Fibroblast of the aortic adventitia (primary cell): ENCODE measurements at places on chromosomes 5 and 9. TPM values are rescaled to one million over a fixed set of nuclear protein-coding genes. Genes with fewer than 3 reads are reported as not detected.

The PLCXD3 gene
- 13.0 and 17.7 TPM in 2 replicates for total RNA-seq

The FCN2 gene
- not detected in 2 replicates for total RNA-seq

The NMUR2 gene
- not detected in 2 replicates for total RNA-seq

The FBP1 gene
- total RNA-seq = not detected in 2 replicates

The DOK3 gene
- total RNA-seq = 0.99 and 1.3 TPM in 2 replicates

The BTNL8 gene
- total RNA-seq = not detected in 2 replicates

The EMB gene
- total RNA-seq = 0.16 and 13.2 TPM in 2 replicates

The PCDHAC1 gene
- total RNA-seq = 0.16 TPM in 1 of 2 replicates, not detected in the other

The LCN9 gene
- total RNA-seq = not detected in 2 replicates

The SAPCD2 gene
- total RNA-seq = 0.41 and 1.5 TPM in 2 replicates

The ZDHHC11B gene
- under 0.01 and 0.74 TPM in 2 replicates for total RNA-seq

The OSMR gene
- total RNA-seq = 57.2 and 96.7 TPM in 2 replicates

The GFPT2 gene
- 54.4 and 69.8 TPM in 2 replicates for total RNA-seq

The WNT8A gene
- not detected in 2 replicates for total RNA-seq

The CCL27 gene
- not detected in 2 replicates for total RNA-seq

The HMCN2 gene
- total RNA-seq = not detected in 2 replicates

The EIF4E1B gene
- total RNA-seq = not detected in 2 replicates

The CHSY3 gene
- total RNA-seq = 2.9 and 17.8 TPM in 2 replicates

The ACSL6 gene
- not detected in 2 replicates for total RNA-seq

The JAK2 gene
- total RNA-seq = 13.2 and 19.2 TPM in 2 replicates

The INSL6 gene
- not detected in 2 replicates for total RNA-seq

The FAM114A2 gene
- total RNA-seq = 34.7 and 39.3 TPM in 2 replicates

The ZNF79 gene
- 10.2 and 21.0 TPM in 2 replicates for total RNA-seq

The NIM1K gene
- 0.65 and 1.9 TPM in 2 replicates for total RNA-seq

The C5orf52 gene
- total RNA-seq = not detected in 2 replicates

The PRSS3 gene
- total RNA-seq = 5.7 and 145 TPM in 2 replicates

The LHX3 gene
- not detected in 2 replicates for total RNA-seq

The IL5 gene
- not detected in 2 replicates for total RNA-seq

The PTCH1 gene
- total RNA-seq = 2.1 and 9.4 TPM in 2 replicates

The CATSPER3 gene
- total RNA-seq = 0.09 TPM in 1 of 2 replicates, not detected in the other

The ST6GALNAC4 gene
- total RNA-seq = 24.4 and 37.1 TPM in 2 replicates

The CARTPT gene
- not detected in 2 replicates for total RNA-seq

The CCNJL gene
- total RNA-seq = 0.27 and 0.82 TPM in 2 replicates

The FGF1 gene
- total RNA-seq = 1.2 and 3.4 TPM in 2 replicates

The SLC36A2 gene
- total RNA-seq = not detected in 2 replicates

The MED10 gene
- 17.5 and 26.7 TPM in 2 replicates for total RNA-seq

The PCDHA13 gene
- 0.08 TPM in 1 of 2 replicates, not detected in the other for total RNA-seq

The C5orf24 gene
- 18.7 and 61.5 TPM in 2 replicates for total RNA-seq

The PPP3R2 gene
- total RNA-seq = not detected in 2 replicates

The HACD4 gene
- 0.82 and 4.8 TPM in 2 replicates for total RNA-seq

The DNAI1 gene
- total RNA-seq = 1.1 TPM in 1 of 2 replicates, not detected in the other

The CORO2A gene
- 0.36 and 0.57 TPM in 2 replicates for total RNA-seq

The SAXO1 gene
- total RNA-seq = 0.08 and 0.18 TPM in 2 replicates

The FYB1 gene
- 0.08 and 0.54 TPM in 2 replicates for total RNA-seq

The KCNN2 gene
- total RNA-seq = not detected in 2 replicates

The PAEP gene
- not detected in 2 replicates for total RNA-seq

The LIX1 gene
- total RNA-seq = not detected in 2 replicates

The MCIDAS gene
- not detected in 2 replicates for total RNA-seq

The HRH2 gene
- under 0.01 TPM in 1 of 2 replicates, not detected in the other for total RNA-seq

The THG1L gene
- total RNA-seq = 18.2 and 23.0 TPM in 2 replicates

The SPATA31C1 gene
- total RNA-seq = not detected in 2 replicates

The FAM53C gene
- 16.4 and 25.6 TPM in 2 replicates for total RNA-seq

The PRLR gene
- 0.63 and 1.6 TPM in 2 replicates for total RNA-seq

The RAD17 gene
- total RNA-seq = 26.1 and 28.6 TPM in 2 replicates

The SPZ1 gene
- total RNA-seq = not detected in 2 replicates

The IL17B gene
- not detected in 2 replicates for total RNA-seq

The LRRTM2 gene
- 0.33 and 3.6 TPM in 2 replicates for total RNA-seq

The HMMR gene
- 1.2 and 37.2 TPM in 2 replicates for total RNA-seq

The SPINK13 gene
- not detected in 2 replicates for total RNA-seq
